ENCODE measurements at places on chromosomes 16 and 17. TPM values are rescaled to one million over a fixed set of nuclear protein-coding genes. Genes with fewer than 3 reads are reported as not detected.

The CACNG3 gene
- not detected for total RNA-seq

The TNK1 gene
- 0.65 TPM for total RNA-seq

The ACSM3 gene
- 2.2 TPM for total RNA-seq

The HOXB1 gene
- not detected for total RNA-seq

The TRPV2 gene
- 16.9 TPM for total RNA-seq

The TP53TG3F gene
- total RNA-seq: not detected

The TMEM235 gene
- not detected for total RNA-seq

The HSD17B1 gene
- 0.48 TPM for total RNA-seq

The STXBP4 gene
- total RNA-seq: 6.2 TPM

The ZNF385C gene
- total RNA-seq: not detected
